ENCODE measurements at places on chromosomes 7 and 10.
A peak's percentile ranks its signal among the peaks of the same experiment; 100 is the strongest.

GRCh38 chr10:104337521-104337984, 712 bp downstream of the ITPRIP start:
- DNase-seq = no peak

DNA sequence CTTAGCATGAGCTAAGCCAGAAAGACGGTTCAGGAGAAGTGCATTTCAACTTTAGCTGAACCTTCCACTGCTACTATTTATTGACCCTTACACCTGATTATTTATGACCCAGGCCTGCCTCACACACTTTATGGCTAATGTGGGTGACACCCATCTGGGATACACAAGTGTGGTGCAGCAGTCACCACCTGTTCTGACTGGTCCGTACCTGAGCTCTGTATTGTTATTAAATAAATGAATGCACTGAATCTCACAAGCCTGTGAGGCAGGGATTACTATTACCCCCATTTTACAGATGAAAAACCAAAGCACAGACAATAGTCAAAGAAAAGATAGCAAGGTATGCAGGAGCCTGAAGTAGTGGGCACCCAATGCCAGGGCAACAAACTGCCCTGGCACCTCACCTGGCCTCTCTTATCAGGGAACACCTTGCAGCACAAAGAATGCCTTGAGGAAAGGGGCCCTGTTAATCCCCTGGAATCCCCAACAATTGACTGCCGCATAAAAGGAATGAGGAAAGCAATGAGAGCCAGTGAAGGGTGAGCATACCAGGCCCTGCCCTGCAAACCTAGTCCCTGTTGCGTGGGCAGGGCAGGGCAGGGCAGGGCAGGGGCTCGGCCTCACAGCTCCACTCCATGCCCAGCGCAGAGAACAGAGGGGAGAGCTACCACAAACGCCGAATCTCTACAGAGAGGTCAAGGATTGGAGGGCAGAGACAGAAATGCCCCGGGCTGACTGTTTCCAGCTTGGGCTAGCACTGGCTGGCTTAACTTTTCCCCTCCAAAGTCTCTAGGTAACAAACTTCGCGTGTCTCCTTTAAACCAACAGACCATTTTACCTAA, 1.3 kb downstream of the ANXA11 start:
- no peak for DNase-seq

GRCh38 chr10:131573707-131574106, 262.2 kb upstream of the TCERG1L start:
- DNase-seq = no peak

GRCh38 chr10:7756360-7756992, 31.3 kb downstream of the KIN start:
- DNase-seq = peak; percentile 59

GRCh38 chr10:15168291-15168785, at the start of gene NMT2:
Gene NMT2, minus strand, starts transcription at chr10:15168693. Its CDS starts 81 bp downstream, at chr10:15168612.
- DNase-seq = peak; percentile 84
